ENCODE measurements at places on chromosomes 11 and 22.

DNA sequence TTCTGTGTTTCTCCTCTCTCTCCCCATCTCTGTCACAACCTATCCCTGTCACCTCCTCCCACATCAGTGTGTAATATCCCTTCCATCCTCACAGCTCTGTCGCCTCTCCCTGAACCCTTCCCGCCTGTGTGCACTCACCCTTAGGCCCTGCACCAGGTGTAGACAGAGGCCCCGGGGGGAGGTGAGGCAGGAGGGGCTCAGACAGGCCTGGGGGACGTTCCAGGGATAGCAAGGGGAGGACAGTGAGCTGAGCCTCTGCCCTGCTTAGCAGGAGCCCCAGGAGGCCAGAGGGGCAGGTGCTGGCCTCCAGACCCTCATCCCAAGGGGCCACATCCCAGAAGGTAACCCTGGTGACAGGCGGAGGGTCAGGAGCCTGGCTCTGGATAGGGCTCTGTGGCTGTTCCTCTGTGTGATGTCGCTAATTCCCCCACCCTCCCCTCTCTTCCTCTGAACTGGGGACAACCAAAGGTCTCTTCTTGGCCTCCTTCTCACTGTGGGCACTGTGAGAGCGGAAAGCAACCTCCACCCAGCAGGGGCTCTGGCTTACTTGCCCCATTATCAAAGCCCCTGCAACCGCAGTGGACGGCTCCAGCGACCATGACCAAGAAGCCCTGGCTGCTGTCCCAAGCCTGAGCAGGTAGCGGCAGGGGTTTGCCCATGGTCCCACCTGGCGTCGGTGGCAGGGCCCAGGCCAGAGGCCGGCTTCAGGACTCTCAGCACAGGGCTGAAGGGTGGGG is 35.7 kb downstream of the KCNJ4 start:
- DNase-seq = no peak

DNA sequence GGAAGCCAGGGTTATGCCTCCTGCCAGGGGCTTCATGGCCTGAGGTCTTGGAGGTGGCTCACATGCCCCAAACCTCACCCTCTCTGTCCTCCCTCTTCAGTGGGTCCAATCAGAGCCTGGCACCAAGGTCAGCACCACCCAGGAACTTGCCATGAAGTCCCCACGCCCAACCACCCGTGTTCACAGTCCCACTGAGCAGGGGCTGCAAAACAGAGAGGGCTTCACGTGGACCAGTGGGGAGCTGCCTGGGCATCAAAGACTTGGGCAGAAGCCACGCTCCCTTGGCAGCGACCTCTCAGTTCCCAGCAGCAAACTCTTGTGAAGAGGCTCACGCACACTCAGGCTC is 425.8 kb upstream of the B3GAT1 start:
- no peak for DNase-seq

GRCh38 chr11:130915603-130916237 is 559 bp downstream of the SNX19 start:
- no peak for DNase-seq

GRCh38 chr11:95764267-95764898 is 25.2 kb downstream of the FAM76B start:
- DNase-seq = no peak

GRCh38 chr22:46335201-46336118 is at the start of gene TRMU:
TRMU (plus strand) TSS chr22:46335714; CDS start chr22:46335765, 51 bp downstream.
- DNase-seq = peak; percentile 76

DNA sequence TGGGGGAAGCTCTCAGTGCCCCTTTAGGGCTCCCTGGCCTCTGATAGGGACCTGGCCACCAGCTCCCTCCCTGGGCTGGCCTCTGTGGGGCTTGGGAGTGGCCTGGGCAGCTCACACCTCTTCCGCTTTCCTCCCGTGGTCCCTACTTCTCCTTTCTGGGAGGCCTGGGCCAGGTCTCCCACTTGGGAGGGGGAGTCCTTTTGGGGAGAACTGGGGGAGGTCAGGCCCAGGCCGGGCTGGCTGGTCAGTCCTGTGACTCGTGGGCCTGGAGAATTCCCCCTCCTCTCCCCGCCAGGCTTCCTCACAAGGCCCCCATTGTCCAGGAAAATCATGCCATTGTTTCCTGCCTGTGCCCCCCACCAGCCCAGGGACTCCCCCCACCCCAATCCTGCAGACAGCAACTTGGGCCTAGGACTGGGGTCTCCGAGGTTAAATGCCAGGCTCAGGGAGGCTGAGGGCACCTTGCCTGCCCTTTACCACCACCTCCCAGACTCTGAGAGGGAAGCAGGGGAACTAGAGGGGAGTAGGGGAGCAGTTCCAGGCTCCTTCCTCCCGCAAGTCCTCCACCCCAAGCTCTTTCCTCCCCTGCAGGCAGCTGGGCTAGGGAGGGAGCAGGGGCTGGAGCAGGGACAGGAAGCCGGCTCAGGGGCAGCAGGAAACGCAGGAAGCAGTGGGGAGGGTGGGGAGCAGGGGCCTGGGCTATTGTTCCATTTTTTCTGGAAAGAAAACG is 2.8 kb downstream of the MAP3K11 start:
- DNase-seq = peak; percentile 73

DNA sequence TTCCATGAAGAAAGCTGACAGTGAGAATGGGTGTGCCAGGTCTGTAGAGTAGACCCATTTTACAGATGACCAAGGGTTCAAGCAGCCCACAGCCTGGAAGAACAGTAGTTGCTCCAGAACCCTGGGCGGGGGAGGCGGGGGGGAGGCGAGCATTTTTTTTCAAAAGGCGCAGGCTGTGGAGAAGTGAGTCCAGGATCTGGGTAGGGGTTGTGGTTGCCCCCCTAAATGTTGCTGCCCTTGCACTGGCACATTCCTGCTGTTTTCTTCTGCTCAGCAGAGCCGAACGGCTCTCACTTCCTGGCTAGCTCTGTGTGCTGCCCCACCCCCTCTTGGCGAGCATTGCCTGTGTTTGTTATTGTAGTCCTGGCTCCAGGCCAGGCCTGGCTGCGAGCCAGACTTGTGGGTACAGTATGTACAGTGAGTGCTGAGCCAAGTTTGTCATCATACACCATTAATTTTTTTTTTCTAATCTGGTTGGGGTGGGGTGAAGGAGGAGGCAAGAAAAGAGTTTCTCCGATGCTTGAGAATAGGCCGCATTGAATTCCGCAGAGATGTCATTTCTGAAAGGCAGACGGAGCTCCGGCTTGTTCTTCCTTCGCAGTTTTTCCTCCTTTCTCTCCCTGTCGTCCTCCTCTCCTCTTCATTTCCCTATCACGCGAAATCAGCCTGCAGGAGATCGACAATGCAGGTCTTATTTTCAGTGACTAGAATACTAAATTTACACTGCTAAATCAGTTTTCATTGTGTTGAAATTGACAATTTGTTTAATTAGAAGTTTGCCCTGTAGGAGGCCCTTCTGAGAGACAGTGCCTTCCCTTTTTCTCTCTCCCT is 100.5 kb downstream of the ZBTB16 start:
- peak; percentile 61 for DNase-seq

- DNase-seq = no peak
These were observed 86.4 kb upstream of the TBCEL start for GRCh38 chr11:120937501-120937900.

- DNase-seq = no peak
These were observed 58.4 kb upstream of the ZC3H12C start for GRCh38 chr11:110034806-110035205.

Data from GDM1 (cell line).